ENCODE measurements at places on chromosomes 5 and 9.

DNA sequence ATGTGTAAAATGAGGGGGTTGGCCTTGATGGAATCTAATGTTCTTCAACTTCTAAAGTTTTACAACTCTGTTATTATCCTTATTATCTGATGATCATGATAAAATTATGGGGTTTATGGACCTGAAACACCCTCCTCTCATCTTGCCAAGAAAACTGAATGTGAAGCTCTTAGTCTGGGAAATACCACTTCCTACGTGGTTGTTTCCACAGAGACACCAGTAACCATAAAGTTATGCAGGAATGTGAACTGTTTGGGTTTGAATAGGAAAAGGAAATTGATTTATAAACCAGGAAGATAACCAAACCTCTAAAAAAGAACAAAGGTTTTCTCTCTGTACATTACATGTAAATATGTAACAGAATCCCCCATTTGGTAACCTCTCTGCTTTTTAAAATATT, 28.3 kb upstream of the RAI14 start:
- DNase-seq, result no peak

- DNase-seq, result no peak
These were observed 53.5 kb upstream of the FCN1 start for GRCh38 chr9:134971196-134971595.

DNA sequence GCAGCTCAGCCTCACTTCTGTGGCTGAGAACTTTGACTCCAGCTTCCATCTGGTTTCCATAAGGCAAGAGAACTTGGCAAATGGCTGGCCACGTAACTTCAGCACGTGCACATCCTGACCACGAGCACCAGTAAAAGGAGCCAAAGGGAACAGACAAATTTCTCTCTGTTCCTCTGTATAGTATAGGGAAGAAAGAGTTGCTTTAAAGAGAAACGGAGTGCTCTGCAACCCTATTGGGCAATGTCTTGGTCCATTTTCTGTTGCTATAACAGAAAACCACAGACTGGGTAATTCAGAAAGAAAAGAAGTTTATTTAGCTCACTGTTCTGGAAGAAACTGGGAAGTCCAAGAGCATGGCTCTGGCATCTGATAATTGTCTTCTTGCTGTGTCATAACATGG, 558.7 kb downstream of the ACTL7B start:
- DNase-seq, result no peak

- no peak for DNase-seq
These were observed 148.0 kb upstream of the ADRA1B start for GRCh38 chr5:159768243-159768642.

- DNase-seq, result no peak
These were observed 36.2 kb upstream of the IFNK start for GRCh38 chr9:27487927-27488326.

- no peak for DNase-seq
These were observed 40.5 kb upstream of the HMCN2 start for GRCh38 chr9:130225071-130225470.

DNA sequence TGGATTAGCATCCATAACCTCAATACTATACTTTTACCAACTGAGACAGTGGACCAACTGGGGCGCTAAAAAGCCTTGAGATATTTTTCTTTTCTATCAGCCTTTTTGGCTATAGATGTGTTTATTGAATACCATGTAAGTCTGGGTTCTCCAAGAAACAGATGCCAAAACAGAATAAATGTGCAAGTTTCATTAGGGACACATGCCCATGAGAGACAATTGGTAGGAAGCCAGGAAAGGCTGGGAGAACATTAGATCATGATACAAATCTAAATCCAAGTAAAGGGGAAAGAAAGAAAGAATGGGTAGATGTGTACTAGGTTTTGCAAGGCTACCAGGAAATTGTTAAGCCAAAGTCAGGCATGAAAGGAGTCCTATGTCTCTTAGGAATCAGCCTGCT, 152.5 kb downstream of the KCTD16 start:
- no peak for DNase-seq

DNA sequence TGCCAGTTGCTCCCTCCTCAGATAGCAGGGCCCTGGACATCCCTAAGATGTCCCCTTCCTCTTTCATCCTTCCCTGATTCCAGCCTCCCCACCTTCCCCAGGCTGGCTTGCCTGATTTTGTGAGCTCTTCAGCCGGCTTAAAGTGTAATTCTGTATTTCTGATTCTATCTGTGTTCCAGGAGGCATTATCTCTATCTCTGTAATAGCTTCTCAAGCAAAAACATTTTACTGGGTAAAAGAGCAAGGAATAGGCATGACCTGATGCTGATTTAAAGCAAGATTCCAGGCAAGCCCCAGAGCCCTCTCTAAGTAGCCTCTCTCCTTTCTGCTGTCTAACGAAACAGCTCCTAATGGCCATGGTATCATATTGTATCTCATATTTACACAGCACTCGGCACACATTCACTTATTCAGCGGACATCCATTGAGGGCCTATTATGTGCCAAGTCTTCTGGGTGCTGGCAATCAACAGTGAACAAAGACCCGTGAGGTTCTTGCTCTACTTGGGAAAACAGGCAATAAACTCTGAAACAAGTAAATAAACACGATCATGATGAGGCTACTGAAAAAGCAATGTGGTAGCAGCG, 100.9 kb upstream of the MSX2 start:
- DNase-seq, result peak; percentile 40

DNA sequence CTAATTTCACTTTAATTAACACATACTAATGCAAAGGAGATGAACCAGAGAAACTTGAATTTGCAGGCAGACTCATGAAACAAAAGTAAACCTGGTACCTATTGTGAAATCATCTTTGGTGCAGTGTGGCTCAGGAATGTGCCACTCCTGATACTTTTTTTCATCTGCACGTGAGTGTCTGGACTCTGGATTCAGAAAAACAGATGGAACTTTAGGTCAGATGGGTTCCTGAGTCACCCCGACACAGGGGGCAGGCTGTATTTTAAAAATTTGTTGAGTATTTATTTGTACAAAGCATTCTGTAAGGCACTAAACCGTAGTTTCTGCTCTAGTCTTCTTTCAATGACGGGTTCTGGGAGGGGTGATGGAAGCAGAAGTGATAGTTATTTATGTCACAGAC, 52.2 kb upstream of the TUT7 start:
- DNase-seq, result no peak

DNA sequence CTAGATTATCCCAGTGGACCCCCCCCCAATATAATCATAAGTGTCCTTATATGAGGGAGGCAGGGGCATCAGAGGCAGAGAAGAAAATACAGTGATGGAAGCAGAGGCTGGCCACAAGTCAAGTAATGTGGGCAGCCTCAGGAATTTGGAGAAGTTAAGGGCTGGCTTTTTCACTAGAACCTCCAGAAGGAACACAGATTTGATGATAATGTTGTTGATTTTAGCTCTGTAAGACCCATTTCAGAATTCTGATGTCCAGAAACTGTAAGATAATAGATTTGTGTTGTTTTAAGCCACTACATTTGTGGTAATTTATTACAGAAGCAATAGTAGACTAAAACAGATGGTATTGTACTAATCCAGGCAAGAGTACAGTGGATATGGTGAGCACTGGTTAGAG, 36.3 kb upstream of the LRRTM2 start:
- no peak for DNase-seq

- DNase-seq, result no peak
These were observed 21.2 kb downstream of the RASEF start for GRCh38 chr9:83041771-83042170.

DNA sequence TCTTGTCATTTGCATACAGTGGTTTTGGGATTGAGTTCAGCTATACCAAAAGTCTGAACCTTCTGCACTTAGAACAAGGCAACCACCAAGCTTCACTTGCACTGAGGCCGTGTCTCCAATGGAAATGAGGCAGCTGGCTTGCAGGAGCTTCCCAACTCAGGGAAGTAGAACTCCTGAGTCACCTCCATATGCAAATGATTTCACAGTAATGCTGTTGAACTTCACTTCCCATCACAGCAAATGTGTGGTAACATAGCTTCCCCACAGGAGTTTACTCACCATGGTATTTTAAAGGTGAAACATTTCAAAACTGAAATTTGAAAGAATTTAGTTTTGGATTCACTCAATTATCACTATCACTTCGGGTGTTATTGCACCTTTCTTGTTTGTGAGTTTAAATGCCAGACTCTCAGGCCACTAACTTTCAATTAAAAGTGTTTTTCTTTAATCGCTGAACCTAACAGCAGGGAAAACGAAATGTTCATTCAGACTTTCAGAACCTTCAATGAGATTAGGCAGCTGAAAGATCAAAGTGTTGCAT, 9.0 kb downstream of the CD274 start:
- DNase-seq, result no peak

DNA sequence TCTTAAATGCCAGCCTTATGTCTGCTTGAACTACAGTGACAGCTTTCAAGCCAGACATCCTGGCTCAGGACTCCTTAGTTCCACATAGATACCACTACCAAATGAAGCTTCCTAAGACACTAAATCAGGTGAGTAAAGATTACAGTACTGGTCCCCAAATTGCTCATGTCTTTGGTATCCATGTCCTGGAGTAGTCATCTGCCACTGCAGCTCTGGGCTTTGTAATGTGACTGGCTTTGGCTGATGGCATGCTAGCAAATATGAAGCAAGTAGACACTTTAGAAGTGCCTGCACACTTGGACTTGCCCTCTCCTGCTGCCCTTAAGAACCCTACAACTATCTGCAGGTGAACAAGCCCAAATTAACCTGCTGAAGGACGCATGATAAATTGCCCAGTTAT, 334.9 kb downstream of the BNC2 start:
- no peak for DNase-seq

DNA sequence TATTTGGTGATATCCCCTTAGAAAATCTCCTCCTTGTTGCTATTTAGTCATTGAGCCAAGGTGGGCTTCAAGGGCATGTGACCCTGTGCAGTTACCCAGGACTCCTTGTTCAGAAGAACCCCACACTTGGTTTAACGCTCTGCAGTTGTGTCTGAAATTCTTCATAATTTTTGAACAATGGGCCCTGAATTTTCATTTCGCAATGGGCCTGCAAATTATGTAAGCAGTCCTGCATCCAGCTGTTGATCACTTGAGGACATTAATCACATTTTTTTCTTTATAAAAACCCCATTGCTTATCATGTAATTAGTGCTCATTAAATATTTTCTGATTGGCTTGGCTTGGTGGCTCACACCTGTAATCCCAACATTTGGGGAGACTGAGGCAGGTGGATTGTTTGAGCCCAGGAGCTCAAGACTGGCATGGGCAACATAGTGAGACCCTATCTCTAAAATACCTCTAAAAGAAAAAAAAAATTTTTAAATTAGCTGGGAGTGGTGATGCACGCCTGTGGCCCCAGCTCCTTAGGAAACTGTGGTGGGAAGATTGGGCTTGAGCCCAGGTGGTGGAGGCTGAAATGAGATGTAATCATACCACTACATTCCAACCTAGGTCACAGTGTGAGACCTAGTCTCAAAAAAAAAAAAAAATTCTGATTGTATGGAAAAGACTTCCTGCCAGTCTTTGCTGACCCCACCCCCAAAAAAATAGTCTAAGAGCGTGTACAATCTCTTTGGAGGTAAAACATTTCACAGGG, 194.2 kb upstream of the HAPLN1 start:
- DNase-seq, result no peak

- DNase-seq, result no peak
These were observed 28.8 kb downstream of the C5 start for GRCh38 chr9:121021301-121021700.

- DNase-seq, result no peak
These were observed 122.0 kb downstream of the GAS1 start for GRCh38 chr9:86825299-86825698.

DNA sequence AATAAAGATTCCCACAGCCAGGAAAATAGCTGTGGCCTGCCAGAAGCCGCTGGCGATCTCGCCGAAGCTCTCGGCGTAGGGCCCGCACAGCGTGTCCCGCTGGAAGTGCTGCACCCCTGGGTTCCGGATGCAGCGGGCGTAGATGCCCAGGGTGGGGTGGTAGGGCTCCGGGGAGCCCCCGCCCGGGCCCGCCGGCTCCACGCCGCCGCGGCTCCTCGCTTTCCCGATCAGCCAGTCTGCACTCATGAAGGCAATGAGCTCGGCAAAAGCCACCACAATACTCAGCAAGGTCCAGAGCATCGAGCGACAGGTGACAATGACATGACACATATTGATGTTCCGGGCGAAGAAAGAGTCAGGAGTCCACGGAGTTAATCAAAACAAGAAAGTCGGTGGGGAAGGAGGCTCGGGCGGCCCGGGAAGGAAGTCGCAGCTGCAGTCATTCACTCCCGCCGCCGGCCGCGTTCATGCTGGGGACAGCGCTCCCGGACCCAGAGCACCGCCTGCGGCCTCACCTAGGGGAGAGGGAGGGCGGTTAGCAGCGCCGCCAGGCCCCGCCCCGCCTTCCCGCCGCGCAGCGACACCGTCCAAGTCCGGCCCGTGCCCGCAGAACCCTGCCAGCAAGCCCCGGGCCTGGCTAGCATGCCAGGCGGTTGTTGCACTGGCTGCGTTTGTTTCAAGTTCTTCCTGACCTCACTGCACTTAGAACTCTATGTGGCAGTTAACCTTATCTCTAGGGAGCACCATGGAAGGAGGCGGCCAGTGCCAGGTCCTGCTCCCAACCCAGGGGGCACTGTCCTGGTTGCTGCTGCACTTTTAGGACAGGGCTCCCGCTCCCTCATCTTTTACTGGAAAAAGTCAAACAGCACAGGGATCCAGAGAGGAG, 138.4 kb downstream of the LHFPL2 start:
- no peak for DNase-seq

GRCh38 chr5:146124580-146124979, 19.2 kb upstream of the PLAC8L1 start:
- no peak for DNase-seq

- DNase-seq, result no peak
These were observed 218.2 kb downstream of the MAST4 start for GRCh38 chr5:66814146-66814991.

GRCh38 chr5:35803191-35803651, 53.5 kb upstream of the IL7R start:
- peak; percentile 92 for DNase-seq

- no peak for DNase-seq
These were observed 180.6 kb downstream of the CWC27 start for GRCh38 chr5:64949331-64949730.

DNA sequence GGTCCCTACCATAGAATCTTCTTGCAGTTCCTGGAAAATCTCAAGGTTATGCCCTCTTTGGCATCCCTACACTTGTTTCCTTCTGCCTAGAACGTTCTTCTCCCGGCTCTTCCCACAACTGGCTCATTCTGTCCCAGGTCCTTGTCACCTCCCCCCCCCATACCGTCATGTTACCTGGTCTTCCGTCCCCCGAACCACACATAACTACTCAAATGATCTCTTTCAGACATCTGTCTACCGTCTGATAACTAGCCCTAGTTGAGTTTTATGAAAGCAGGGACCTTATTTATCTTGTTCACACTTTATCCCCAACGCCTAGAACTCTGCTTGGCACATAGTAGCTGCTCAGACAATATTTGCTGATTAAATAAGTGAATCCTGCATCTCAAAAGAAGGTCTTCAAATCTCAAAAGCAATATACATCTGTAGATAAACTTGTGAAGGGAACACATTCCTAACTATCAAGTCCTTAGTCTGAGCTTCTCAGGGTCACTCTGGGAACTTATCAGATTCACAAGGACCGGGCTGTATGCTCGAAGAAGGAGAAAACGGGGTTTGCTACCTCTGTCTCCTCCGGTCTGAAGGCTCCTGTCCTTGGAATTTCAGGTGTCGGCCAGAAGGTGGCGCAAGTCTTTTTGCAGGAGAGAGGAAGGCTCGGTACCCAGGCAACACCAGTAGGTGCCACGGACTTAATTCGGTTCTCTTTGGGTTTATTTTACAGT, 30.0 kb downstream of the LCP2 start:
- peak; percentile 4 for DNase-seq

All from DMS153 (cell line).